Activated CD4-positive, alpha-beta T cell treated with anti-CD3 and anti-CD28 coated beads, Interleukin-2, amount 10 ng/mL, durations not matched to agents 24 days and 14 days (primary cell): ENCODE measurements at places on chromosomes 5 and 9. TPM values are rescaled to one million over a fixed set of nuclear protein-coding genes. Genes with fewer than 3 reads are reported as not detected.

NR2F1 gene
- not detected in 2 replicates for total RNA-seq

- H3K4me1 ChIP-seq = no peaks in the 10 kb centered on the region
- H3K4me3 ChIP-seq = no peak overlapping the region
- H3K27me3 ChIP-seq = peaks cover 10% of the 10 kb centered on the region
- DNase-seq = no peak
- H3K36me3 ChIP-seq = no peaks in the 10 kb centered on the region
These were observed 70.5 kb upstream of the ERBIN start for GRCh38 chr5:65855766-65856315.

DNA sequence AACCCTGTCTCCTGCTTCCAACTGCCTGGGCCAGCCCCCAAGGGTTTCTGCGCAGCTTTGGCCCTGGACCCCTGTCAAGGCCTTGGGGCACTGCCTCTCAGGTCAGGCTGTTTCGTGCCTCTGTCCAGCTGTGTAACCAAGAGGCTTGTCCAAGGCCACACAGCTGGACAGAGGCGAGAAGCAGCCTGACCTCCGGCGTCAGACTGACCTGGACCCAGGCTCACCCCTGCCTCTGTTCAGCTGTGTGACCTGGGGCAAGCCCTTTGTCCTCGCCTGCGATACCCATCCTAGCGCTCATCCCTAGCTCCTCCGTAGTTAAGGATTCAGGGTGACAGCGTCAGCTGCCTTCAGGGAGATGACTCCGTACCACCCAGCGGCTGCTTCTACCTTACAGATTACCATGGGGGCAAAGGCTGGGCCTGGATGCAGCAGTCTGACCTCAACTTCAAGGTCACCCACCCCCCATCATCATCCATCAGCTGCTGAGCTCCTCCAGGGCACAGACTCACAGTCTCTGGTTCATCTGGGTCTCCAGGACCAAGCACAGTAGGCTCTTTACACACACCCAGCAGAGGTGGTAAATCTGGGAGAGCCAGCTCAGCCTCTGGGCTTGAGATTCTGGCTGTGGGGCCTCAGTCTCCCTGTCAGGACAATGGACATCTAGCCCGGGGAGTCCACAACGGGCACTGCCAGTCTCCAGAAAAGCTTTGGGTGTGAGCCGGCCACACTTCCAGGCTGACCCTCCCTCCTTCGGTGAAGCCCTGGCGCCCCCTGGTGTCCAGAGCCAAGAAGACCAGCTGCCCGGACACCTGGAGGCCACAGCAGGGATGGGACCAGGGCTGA is 7.9 kb downstream of the AK1 start:
- no peaks in the 10 kb centered on the region for H3K27me3 ChIP-seq
- no peak overlapping the region for H3K27ac ChIP-seq
- H3K4me1 ChIP-seq = peaks cover 11% of the 10 kb centered on the region
- no peak overlapping the region for H3K4me3 ChIP-seq

- H3K27ac ChIP-seq = no peak overlapping the region
- no peaks in the 10 kb centered on the region for H3K36me3 ChIP-seq
- peak; percentile 88 for DNase-seq
These were observed 26.2 kb upstream of the GPR151 start for GRCh38 chr5:146541958-146542849.

DNA sequence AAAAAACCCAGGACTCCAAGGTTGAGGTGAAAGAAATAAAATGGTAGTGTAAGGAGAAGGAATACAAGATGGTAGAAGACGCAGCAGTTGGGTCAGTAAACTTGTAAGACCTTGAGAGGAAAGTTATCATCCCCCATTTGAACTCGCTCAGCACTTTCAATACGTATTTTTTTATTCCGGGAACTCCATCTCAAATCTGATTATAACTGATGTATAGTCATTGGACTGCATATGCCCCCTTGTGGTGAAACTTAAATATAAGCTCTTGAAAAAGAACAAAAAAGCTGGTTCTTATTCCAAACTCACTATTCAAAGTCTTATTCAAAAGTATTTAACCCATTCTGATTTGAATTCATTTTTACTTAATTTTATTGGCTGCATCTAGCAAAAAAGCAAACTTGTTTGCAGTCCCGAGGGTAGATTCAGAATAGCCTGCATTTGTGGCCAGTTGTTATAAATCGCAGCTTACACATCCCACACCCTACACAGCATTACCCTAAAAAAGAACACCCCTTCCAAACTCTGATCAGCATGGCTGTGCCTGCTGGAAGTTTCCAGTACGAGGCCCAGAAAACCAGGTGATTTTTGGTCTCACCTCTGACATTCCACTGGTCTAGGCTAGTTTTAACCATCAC is 118.0 kb downstream of the ESM1 start:
- peak; percentile 67 for DNase-seq
- H3K4me1 ChIP-seq = peaks cover 22% of the 10 kb centered on the region
- H3K27me3 ChIP-seq = peaks cover 65% of the 10 kb centered on the region
- H3K27ac ChIP-seq = no peak overlapping the region
- H3K4me3 ChIP-seq = no peak overlapping the region

CFAP90 gene
- not detected in 2 replicates for total RNA-seq
